ENCODE measurements at places on chromosomes 1 and 21.

- DNase-seq, result no peak
Measured at GRCh38 chr1:25572708-25573590, 29.5 kb downstream of the LDLRAP1 start.

DNA sequence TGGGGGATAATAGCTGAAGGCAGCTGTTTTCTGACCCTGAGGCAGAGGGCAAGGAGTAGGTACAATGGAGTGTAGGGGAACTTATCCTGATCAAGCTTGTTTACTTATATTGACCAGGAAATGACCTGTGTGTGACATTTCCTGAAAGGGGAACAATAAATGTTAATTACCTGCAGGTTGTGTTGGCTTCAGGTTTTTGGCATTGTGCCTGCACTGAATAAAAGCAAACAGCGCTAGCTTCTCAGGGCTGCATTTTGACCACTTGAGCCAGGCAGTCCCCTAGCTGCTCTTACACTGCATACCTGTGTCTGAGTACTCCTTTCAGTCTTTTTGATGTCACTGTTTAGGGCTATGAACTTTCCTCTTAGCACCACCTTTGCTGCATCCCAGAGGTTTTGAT, 40.6 kb downstream of the DRAM2 start:
- no peak for DNase-seq

DNA sequence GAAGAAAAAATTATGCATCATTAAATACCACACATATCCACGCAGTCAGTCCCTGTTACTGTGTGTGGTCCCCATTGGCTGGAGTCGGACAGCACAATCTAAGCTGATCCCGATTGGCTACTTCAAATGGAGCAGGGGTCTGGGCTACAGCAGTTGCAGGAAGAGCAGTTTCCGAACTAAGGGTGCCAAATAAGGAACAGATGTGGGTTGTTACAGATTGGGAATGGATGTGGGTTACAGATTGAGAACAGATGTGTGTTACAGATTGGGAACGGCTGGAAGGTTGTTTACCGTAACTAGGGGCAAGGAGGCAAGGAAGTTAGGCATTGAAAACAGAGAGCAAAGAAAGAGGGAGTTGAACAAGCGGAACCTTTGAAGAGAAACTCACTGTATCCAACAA, 19.9 kb downstream of the OR2L13 start:
- DNase-seq, result no peak

GRCh38 chr1:224057461-224058199, 56.3 kb upstream of the FBXO28 start:
- DNase-seq, result no peak

DNA sequence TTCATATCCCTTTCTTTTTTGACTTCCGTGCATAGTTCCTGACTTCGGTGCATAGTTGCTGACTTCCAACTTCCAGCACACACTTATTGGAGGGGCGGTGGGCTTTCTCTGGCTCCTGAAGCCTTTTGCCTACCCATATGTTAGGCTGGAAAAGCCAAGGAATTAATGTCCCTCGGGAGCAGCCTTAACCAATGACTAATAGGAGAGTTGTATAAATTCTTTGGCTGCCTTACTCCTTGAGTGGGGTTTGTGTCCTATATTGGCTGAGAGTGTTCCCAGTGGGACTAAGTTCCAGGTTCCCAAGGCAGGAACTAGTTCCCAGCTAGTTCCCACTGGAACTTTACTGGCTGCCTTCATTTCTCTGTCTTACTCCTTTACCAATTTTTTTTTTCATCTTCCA, 105.7 kb downstream of the ZNF326 start:
- no peak for DNase-seq

DNA sequence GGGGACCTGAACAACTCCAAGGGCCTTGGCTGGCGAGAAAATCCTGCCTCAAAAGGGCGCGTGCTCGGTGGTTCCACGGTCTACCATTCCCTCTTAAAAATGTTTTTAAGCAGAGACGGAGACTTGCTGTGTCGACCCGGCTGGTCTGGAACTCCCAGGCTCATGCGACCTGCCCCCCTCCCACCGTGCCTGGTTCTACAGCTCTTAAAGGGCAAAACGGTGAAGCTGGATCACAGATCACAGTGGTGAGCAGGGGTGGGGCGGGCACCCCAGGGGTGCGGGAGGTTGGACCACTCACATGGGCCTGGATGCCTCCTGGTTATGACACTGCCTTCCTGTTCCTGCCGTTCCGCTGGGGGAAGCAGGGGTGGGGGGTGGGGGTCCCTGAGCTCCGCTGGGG, 4.2 kb upstream of the C1orf159 start:
- DNase-seq, result no peak

DNA sequence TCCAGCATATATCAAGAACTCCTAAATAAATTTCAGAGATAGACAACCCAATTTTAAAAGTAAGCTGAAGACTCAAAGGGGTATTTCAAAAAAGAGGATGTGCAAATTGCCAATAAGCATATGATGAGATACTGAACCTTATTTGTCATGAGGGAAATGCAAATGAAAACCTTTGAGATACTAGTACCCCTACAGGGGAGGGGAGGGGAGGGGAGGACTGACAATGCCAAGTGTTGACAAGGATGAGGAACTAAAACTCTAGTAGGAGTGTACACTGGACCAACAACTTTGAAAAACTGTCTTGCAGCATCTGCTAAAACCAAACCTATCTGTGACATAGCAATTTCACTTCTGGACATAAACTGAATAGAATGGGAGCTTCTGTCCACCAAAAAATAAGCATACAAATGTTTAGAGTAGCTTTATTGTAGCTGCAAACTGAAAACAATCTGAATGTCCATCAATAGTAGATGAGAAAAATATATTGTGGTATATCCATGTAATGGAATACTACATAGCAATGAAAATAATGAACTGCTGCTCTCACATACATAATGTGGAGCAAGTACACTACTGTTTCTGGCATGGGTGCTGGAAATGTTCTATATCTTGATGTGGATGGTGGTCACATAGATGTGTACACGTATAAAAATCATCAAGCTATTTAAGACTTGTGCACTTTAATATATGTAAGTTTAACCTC, 57.2 kb downstream of the CDK18 start:
- no peak for DNase-seq

DNA sequence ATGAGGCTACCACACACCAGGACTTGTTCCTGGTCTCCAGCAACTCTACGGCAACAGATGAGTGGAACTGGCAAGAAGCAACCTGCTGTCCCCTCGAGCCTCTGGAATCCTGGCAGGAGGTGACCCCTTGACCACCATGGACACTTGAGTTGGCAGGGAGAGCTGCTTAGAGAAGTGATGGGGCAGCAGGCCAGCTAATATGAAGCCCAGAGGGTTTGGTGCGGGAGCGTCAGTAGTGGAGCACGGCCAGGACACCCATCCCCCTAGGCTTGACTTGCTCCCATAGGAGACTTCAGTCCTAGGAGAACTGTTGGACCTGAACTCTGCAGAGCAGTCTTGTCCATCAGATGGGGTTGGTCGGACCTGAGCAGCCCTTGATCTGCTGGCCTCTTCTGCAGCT, 56.5 kb downstream of the CTH start:
- DNase-seq, result no peak

GRCh38 chr1:91400133-91400725, 4.4 kb downstream of the HFM1 start:
- no peak for DNase-seq

- no peak for DNase-seq
Measured at GRCh38 chr1:188615321-188615720, 1786.6 kb downstream of the PLA2G4A start.

- DNase-seq, result no peak
Measured at GRCh38 chr1:21324368-21325141, 34.3 kb upstream of the ECE1 start.

DNA sequence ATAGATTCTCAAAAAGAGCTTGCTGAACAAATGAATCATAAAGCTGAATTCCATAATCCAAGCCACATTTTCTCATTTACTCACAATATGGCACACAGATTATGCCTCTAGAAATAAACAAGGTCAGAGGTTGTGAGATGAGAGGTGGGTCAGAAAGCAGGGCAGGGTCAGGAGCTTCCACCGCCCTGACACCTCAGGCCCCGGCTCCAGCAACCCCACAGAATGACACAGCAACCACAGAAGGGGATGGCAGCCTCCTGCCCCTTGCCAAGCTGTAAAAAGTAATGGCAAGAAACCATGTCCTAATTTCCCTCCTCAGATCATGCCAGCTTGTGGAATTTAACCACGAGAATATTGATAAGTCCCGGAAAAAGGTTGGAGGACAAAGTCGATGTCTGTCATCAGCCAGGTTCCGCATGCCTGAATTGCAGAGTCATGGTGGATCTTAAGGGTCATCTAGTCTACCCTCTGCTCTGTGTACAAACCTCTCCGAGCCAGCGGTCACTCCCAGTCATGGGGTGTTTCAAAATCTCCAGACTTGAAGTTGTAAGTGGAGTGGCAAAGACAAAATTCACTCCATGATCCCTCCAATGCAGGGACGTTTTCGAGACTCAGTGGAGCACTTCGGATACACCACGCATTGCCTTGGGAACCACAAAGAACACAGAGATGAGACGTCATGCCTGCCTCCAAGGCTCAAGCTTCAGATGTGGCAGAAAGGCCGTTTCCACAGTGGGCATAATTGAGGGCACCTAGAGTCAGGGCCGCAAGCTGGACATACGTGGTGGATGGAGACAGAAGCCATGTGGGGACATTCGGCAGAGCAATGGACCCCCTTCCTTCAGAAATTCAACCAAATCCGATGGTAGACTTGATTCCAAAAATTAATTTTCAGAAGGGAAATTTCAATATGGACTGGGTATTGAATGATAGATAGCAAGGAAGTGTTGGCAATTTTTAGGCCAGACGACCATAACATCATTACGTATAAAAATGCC, 254.0 kb downstream of the TOMM20 start:
- DNase-seq, result no peak

DNA sequence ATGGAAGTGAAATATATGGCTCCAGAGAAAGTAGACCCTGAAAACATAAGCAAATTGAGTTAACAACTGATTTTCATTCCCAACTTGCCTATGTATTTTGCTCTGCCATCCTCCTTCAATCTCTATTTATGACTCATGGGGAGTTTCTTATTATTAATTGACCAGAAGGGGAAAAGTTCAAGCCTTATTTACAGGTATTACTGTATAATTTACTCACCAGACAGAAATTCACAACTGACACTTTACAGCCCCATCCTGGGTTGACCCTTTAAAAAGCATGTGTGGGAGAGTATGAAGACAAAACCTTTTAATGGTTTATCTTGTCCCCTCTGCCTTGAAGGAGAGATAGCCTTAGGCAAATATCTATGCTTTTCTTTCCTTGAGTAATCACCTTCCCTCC, 39.8 kb upstream of the C1orf53 start:
- no peak for DNase-seq

DNA sequence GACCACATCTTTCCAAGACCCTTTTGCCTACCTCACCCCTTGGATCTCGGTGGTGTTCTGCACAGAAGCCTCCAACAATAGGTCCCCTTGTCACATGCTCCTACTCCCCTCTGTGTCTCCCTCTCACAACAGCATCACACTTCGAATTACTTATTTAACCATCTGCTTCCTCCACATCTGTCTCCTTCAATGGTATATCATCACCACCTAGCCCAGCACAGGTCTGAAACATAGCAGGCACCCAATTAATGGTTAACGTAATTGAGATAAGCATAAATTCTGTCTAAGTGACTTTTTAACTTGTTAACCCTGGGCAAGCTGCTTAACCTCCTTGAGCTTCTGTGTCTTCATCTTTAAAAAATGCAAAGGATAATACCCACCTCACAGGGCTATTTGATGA, 100.3 kb upstream of the BARHL2 start:
- no peak for DNase-seq

DNA sequence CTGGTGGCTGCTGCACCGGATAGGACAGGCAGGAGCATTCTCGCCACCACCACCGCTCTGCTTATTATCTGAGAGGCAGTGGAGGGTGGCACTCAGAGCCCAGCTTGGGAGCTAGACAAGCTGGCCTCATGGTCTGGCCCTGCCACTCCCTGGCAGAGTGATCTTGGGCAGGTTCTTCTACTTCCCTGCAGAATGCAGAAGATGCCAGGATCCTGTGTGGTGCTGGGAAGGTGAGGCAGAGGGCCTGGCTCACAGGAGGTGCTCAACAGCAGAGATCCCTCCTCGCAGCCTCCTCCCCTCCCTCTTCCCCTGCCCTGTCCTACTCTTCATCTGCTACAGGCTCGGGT, 60.4 kb downstream of the ARHGEF10L start:
- DNase-seq, result no peak

GRCh38 chr1:47178654-47179016, 11.2 kb downstream of the PDZK1IP1 start:
- no peak for DNase-seq

DNA sequence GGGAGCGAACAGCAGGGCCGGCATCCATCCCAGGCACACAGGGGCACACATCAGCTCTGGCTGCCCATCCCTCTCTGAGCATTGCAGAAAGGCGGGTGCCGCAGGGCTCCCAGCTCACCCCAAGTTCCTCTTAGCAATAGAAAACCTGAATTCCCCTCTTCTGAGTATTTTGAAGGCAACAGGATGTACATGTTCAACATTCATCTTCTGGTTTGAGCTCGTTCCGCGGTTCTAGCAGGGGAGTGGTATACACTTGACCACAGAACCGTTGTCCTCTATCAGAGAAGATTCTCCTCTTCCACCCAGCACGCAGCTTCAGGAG, 23.6 kb downstream of the ACTA1 start:
- DNase-seq, result no peak

DNA sequence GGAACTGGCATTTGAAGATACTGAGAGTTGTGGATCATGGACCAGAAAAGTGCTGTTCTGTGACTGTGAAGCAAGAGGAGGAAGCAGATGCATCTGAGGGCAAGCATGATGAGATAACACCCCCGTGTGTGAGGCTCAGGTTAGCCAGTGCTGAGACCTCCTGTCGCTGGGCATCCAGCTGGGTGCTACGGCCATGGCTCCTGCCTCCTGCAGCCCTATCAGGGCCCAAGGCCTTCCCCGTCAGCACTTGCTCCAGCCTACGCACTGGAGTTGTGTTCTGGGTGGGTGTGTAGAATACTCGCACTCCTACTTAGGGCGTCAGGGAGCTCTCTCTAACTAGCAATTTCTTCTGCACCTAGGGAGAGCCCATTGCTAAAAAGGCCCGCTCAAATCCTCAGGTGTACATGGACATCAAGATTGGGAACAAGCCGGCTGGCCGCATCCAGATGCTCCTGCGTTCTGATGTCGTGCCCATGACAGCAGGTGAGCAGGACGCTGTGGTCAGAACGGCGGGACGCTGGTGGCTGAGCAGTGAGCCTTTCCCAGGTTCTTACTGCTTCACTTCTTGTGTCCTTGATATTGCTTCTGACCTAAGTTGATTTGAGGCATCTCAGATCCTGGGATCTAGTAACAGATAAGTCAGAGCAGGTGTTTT, 6.5 kb downstream of the PPIE start:
- DNase-seq, result no peak
